ENCODE measurements at places on chromosomes 1 and 21. TPM values are rescaled to one million over a fixed set of nuclear protein-coding genes. Genes with fewer than 3 reads are reported as not detected.

Gene MYOM3
- 1.5 TPM for total RNA-seq

Gene GFI1
- 0.71 TPM for total RNA-seq

Gene LPAR3
- total RNA-seq = 2.7 TPM

Gene C1orf159
- total RNA-seq = 21.2 TPM

Gene LIPI
- not detected for total RNA-seq

Gene FAM177B
- 3.1 TPM for total RNA-seq

Gene AMY2B
- 17.1 TPM for total RNA-seq

Gene KRTAP21-2
- total RNA-seq = not detected

Gene GIPC2
- total RNA-seq = 1.6 TPM

Gene IRF6
- 3.9 TPM for total RNA-seq

Gene AMY2A
- not detected for total RNA-seq

Gene OR2L2
- not detected for total RNA-seq

Gene CD1B
- not detected for total RNA-seq

Gene PHACTR4
- total RNA-seq = 17.6 TPM

Gene HTR6
- 0.41 TPM for total RNA-seq

Gene RGS1
- total RNA-seq = 54.0 TPM

All from thoracic aorta (tissue), 2 donors.